ENCODE measurements at places on chromosomes 13 and 19.

DNA sequence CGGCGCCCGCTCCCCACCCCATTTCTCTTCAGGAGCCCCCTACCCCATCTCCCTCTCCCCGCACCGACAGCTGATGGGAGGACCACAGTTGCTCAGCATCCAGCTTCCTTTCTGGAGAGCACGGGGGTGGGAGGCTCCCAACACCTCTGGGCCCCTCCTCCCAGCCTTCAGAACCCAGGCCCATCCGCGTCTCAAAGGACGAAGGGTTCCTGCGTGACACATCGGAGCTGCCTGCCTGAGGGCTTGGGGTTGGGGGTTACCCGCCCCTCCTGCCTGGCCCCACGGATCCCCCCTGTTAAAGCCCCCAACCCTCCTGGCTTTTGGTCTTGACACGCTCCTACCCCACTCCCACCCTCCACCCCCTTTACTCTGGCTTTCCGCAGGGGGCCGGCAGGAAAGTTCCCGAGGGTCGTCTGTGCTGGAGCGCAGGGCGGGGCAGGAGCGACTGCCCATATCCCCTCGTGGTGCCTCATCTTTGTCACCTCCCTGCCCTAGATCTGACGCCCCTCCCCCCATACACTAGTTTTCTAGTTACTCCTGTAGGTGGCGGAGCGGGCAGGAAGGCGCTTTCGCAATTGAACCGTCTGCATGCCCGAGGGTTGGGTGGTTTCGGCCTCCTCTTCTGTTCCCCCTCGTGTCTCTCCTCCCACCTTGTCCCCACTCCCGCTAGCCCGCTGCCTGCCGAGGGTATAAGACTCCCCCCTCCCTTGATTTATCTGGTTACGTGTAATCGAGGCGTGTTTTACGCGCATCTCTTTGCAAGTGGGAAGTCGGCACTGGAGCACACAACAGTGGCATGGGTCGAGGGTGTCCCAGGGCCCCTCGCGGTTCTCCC, 924 bp downstream of the TRAPPC5 start:
- DNase-seq, result no peak

- DNase-seq, result no peak
Observed at GRCh38 chr19:1383017-1383311, 743 bp upstream of the NDUFS7 start.

DNA sequence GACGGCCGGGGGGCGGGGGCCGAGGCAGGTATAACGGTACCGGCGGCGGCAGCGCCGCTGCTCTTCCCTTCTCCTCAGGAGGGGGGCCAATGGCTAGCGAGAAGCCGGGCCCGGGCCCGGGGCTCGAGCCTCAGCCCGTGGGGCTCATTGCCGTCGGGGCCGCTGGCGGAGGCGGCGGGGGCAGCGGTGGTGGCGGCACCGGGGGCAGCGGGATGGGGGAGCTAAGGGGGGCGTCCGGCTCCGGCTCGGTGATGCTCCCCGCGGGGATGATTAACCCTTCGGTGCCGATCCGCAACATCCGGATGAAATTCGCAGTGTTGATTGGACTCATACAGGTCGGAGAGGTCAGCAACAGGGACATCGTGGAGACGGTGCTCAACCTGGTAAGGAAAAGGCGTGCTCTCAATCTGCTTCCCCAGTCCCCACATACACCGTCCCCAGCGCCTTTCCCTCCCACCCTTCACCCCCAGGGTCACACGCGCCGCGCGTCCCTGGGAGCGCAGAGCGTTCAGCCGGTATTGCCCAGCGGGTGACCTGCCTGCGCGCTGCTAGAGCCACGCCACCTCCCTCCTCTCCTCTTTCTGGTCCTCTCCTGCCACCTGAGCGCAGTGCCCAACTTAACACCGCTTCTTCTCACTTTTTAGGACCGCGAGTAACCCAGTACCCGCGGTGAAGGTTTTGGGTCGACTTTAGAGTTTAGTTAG, 814 bp downstream of the NBEA start:
- no peak for DNase-seq

DNA sequence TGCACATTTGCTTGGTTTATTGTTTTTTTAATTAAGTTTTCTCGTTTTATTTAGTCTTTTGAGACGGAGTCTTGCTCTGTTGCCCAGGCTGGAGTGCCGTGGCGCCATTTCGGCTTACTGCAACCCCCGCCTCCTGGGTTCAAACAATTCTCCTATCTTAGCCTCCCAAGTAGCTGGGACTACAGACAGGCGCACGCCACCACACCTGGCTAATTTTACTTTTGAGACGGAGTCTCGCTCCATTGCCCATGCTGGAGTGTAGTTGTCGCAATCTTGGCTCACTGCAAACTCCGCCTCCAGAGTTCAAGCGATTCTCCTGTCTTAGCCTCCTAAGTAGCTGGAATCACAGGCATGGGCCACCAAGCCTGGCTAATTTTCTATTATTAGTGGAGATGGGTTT, 1.3 kb downstream of the RPS9 start:
- DNase-seq, result no peak

- DNase-seq, result no peak
Observed at GRCh38 chr13:111337206-111337605, 16.8 kb downstream of the TEX29 start.
